ENCODE measurements at places on chromosomes 5 and 9.
A peak's percentile ranks its signal among the peaks of the same experiment; 100 is the strongest.

DNA sequence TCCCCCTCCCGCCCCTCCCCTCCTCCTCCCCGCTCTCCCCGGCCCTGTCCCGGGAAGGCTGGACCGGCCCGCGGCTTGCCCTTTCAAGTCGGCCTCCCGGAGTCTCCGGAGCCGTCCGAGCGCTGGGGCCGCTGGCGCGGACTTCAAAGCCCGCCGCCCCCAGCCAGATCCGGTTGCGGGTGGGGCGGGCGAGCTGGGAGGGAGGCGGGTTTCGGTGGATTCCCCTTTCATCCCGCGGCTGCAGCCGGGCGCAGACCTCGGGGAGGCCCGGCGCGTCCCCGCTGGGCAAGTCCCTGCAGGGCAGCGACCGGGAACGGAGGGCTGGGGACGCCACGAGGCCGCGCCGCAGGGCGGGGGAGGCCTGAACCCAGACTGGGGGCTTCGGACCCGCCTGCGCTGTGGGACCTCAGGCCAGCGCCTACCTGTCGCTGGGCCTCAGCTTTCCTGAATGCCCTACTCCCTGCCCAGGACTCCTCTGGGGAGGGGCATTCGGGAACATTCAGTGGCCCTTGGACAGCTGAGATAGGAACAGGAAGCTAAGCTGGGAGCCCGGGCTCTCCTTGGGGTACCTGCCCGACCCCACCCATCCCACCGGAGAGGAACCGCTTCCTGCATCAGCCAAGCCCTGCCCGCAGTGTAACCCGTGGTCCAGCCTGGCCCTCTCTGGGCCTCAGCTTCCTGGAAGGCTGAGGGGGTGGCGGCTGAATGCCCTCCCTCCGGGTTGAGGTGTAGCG is 23.4 kb downstream of the C9orf50 start:
- DNase-seq: no peak

DNA sequence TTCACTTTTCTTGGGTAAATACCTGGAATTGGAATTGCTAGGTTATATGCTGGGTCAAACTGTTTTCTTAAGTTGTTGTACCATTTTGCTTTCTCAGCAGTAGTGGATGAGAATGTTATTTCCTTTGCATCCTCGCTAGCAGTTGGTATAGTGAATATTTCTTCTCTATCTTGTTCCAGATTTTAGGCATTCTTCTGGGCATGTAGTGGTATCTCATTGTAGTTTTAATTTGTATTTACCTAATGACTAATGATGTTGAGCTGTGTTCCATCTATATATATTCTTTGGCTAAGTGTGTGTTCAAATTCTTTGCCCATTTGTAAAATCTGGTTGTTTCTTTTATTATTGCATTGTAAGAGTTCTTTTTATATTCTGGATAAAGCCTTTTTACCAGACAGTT is 333.3 kb downstream of the MAT2B start:
- DNase-seq: no peak

- DNase-seq: no peak
Measured at GRCh38 chr5:125017796-125018195, 271.4 kb upstream of the ZNF608 start.

- DNase-seq: no peak
Measured at GRCh38 chr5:42779083-42779482, 22.5 kb downstream of the CCDC152 start.

DNA sequence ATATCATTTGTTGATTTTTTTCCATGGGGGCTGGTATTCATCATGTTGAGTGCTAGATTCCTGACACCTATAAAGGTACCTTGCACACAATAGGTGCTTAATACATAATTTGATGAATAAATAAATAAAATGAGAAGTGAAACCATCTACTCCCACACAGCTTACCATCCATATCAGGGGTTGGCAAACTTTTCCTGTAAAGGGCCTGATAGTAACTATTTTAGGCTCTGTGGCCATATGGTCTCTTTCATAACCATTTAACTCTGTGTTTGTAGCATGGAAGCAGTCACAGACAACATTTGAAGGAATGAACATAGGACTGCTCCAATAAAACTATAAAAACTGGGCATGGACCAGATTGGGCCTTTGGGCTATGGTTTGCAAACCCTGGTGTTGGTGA is 100.3 kb downstream of the GCNT1 start:
- DNase-seq: no peak

DNA sequence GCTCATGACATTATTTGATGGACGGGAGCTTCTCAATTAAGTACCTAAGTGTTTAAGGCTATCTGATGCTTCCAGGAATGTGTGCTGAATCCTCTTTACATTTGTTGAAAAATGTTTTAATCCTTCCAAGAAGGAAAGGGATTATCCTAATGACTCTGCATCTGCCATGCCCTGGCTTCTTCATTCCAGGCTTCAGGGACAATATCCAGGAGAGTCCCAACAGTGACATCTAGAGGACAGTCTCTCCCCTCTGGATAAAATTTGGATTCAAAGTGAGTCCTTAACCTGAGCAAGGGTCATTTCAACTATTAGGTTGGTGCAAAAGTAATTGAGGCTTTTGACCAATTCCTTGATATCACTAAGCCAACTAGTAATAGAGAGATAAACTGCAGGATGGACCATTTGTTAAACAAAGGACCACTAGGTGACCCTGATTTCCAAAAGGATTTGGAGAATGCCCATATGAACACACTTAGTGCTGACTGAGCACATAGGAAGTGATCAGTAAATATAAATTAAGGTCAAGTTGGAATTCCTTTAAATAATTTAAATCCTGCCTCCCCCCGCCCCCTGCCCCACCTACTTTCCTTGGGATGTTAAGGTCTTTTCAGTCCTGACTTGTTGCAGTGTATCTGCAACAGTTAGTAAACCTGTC is 19.1 kb downstream of the TNFSF8 start:
- peak; percentile 84 for DNase-seq

GRCh38 chr9:80233906-80234305 is 662.1 kb downstream of the TLE4 start:
- DNase-seq: no peak

DNA sequence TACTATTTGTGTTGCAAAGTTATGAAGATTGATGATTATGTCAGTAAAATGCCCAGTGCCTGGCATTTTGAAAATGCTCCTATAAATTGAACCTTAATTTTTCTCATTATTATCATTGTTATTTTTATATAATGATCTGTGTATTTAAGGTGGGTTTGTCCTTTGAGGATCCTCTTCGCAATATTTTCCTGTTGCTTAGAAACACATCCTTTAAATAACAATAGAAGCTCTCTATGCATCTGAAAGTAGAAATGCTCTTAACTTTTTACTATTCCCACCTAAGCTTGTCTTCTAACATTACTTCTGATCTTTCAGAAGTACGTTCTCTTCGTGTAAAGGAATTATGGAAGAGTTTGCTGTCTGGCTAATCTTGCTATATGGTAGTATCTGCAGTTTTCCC is 214.7 kb upstream of the TLX3 start:
- DNase-seq: no peak

GRCh38 chr5:61631438-61631941 is 299.4 kb downstream of the ZSWIM6 start:
- no peak for DNase-seq

GRCh38 chr5:144189800-144190429 is 19.2 kb downstream of the KCTD16 start:
- no peak for DNase-seq

DNA sequence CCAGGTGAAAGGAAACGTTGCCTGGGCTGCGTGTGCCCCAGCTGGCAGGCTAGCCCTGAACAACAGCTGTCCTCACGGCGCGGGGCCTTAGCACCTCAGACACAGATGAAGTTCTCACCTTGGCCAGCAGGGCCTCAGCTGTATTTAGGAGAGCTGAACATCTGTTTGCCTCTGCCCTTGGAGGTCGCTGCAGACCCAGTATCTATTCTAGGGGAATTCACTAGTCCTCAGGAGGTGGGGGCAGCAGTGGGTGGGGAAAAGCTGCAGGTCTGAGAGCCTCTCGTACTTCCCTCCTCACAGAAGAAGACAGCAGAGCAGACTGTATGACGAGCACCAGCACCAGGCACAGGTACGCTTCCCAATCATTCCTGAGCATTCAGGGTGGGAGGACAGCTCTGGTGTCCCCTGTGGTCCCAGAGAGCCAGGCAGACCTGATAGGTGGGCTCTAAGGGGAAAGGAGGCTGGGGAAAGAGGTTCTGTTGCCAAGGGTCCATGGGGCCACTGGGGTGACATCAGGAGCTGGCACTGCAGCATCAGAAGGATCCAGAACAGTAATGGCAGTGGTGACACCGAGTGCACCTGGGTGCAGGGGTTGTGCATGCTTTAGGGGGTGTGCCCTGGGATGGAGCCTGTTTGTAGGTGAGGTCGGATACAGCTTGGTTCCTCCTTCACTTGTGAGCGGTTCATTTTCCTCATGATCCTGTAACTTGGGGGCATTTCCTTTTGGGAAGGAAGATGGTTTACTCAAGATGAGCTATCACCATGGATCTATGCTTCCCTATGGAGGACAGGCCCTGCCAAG is 13.8 kb downstream of the CD74 start:
- DNase-seq: no peak

DNA sequence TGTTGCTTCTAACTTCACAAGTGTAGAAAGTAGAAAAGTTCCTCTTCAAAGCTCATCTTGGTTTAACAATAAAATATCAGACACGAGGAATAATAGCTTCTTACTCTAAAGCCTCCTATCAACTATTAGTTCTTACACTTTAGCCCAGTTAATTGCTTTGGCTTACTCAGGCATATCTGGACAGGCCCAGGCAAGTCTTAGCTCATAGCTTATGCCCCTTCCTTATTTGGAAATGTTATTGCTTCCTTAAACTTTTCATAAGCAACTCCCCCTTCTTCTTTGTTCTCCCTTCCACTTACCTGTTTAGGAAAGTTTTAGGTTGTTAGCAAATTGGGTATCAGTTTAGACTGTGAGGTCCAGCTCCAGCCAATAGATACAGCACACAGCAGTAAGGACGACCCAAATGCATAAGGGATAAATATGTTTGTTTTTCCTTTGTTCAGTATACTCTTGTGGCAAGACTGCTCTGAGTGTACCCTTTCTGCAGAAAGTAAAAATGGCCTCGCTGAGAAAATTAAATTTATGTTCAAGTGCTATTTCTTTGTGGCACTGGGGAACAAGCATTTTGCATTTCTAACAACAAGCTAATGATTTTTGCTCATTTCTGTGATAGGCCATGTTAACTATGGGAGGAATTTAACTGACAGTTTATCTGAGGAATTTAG is 162.1 kb downstream of the SMC2 start:
- no peak for DNase-seq

DNA sequence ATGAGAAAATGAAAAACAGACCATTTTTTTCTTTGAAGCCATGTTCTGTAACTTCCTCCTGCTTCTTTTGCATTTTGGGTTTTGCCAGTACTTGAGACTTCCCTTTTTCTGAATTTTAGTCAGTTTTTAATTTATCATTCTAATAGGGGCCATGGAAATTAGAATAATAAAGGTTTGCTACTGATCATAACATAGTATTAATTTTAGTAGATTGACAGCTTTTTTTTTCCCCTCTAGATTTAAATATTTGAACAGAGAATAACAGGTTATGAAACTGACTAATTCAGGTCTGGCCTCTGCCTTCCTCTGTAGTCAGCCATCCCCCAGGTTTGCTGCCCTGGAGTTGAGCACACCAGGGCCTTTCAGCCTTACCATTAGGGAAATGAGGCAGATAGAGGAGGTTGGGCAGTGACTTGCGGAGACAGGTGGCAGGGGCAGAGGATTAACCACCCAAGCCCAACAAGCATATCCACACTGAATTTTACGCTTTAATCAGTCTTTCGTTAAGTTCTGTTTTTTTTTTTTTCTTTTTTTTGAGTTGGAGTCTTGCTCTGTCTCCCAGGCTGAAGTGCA is 80.1 kb upstream of the TNFAIP8 start:
- DNase-seq: no peak

DNA sequence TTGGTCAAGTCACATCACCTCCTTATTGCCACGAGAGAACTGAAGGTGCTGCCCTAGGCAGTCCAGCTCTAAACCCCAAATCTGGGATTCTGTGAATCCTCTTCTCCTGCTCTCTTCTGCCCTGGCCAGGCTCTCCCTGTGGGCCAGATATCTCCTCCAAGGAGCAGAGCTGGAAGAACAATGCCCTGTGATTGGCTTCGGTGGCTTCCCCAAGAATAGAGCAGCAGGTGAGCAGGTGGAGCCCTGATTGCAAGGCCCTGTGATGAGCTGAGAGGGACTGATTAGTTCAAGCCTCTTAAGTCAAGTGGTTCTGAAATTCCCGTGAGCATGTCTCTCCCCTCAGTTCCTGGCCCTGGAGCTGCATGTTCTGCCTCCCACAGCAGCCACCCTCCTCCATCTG is 175.3 kb upstream of the BRINP1 start:
- peak; percentile 4 for DNase-seq

DNA sequence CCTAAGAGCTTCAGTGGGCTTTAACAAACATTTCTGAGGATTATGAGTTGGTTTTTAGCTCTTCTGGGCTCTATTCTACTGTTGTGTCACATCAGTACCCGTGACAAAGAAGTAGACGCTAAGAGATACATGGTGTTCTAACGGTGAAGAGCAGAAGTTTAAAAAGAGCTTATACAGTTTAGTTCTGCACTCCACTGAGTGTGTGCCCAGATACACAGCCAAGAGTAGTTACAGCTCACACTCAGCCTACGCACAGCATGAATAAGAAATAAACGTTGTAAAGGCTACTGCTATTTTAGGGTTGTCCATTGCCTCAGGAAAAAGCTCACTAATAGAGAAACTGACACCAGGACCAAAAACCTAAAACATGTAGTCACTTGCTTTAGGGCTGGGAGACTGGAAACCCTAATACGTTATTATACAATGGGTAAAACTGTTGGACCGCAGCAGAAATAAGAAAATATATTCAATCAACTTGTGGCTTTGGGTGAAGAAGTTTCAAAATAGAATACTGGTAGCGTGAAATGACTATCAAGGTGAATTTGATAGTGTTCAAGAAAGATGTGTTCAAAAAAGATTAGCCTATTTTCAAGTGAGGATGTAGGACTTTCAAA is 34.7 kb downstream of the PSIP1 start:
- DNase-seq: no peak

- DNase-seq: no peak
Measured at GRCh38 chr9:15231788-15232635, 75.0 kb downstream of the TTC39B start.

GRCh38 chr5:127705120-127705892 is 2.1 kb downstream of the CCDC192 start:
- no peak for DNase-seq

- no peak for DNase-seq
Measured at GRCh38 chr5:157750320-157750719, 6.8 kb downstream of the LSM11 start.

- no peak for DNase-seq
Measured at GRCh38 chr5:159132429-159133040, 32.8 kb upstream of the EBF1 start.

- no peak for DNase-seq
Measured at GRCh38 chr5:132679717-132680380, 6.1 kb downstream of the IL4 start.

DNA sequence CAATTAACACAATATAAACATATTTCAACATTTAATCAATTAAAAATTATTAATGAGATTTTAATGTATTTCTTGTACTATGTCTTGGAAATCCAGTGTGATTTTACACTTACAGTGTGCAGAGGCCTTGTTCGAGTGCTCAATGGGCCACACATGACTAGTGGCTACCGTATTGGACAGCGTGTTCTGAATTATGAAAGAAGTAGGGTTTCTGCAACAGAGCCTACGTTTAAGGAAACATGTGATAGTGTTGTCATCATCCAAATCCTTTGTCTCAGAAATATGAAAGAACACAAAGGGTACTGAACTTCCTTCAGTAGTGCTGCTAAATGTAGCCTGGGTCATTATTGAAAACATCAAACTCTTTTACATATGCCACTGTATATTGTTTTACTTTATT is 29.5 kb downstream of the NPR3 start:
- DNase-seq: no peak

All from NCI-H510A treated with DMSO at 0.1 percent for 48 hours (cell line).